NCI-H2171 treated with DMSO at 0.1 percent for 48 hours (cell line): ENCODE measurements at places on chromosomes 16 and 17.

DNA sequence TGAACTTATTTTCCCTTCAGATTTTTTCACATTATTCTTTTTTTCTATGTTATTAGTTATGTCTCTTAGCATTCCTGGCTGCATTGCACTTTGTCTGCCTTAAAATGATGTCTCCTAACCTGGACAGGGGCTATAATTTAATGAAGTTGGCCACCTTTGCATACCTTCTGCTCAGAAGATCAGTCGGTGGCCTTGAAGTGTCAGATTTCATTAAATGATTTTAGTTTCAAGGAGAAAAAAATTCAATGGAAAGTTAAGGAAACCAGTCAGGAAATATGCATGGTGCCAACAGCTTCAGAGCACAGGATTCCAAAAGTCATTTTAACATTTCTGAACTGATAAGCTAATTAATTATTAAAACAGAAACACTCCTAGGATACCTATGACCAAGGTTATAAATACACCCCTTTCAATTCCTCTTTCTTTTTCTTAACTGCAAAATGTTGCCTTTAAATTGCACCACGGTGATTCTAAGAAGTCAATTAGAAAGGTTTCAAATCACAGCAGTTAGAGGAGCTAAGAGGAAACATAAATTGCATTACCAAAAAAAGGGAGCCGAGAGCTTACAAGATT lies 533.4 kb downstream of the KCNJ2 start:
- DNase-seq = no peak

- DNase-seq = no peak
These were observed 17.0 kb upstream of the NTN1 start for GRCh38 chr17:9004132-9004960.

- no peak for DNase-seq
These were observed 61.2 kb upstream of the ABCC11 start for GRCh38 chr16:48308535-48308934.

DNA sequence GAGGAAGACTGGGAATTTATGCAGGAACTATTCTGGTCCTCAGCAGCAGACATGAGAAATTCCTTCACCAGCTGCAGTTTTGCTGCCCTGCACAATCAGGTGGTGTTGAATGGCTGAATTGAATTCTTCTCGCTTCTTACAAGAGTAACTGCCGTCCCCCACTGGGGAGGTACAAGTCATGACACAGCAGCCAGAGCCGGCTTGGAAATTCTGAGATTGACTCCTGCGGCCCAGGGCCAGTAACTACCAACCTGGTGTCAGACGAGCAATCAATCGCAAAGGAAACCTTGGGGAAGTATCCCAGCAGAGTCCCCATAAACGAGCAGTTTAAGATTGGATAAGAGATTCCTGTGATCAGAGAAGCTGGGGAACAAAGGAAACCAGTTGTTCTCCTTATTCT lies 30.7 kb downstream of the KNOP1 start:
- DNase-seq = no peak

- no peak for DNase-seq
These were observed 28.4 kb upstream of the MAP3K14 start for GRCh38 chr17:45345246-45345553.

GRCh38 chr17:83123896-83124801 lies 44.7 kb downstream of the METRNL start:
- no peak for DNase-seq

GRCh38 chr16:49889725-49890397 lies 33.9 kb upstream of the ZNF423 start:
- no peak for DNase-seq

GRCh38 chr16:53945996-53946395 lies 242.0 kb downstream of the FTO start:
- peak; percentile 24 for DNase-seq

GRCh38 chr17:16442594-16443510 lies 27.5 kb downstream of the TRPV2 start:
- peak; percentile 32 for DNase-seq

DNA sequence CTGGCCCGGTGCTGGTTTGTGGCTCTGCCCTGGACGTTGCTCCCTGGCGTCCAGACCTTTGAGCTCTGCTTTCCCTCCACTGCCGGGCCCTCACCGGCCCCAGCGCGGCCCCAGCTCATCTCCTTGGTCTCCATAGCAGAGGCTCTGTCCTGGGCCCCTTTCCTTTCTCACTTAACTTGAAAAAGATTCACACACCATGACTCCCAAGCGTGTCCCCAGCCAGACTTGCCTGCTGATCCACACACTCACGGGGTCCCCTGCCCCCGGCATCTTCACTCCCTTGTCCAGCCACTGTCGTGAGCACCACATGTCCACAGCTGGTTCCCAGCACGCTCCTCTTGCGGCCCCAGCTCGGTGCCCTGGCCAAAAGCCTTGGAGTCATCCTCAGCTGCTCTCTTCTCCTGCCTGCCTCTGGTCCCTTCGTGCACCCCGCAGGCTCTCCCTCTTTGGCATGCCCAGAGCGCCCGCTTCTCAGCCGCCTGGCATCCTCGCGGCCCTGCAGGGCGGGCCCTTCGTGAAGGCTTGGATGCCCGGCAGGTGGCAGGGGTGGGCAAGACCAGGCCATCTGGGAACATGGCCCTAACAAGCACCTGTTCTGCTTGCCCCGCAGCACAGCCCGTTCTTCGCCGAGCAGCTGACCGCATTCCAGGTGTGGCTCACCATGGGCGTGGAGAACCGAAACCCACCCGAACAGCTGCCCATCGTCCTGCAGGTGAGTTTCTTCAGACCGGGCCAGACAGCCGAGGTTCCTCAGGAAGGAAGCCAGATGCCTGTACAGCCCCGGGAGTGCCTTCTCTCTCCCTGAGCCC lies 145.6 kb upstream of the CHMP6 start:
- no peak for DNase-seq

- DNase-seq = no peak
These were observed 423 bp upstream of the ASGR2 start for GRCh38 chr17:7114875-7115614.

DNA sequence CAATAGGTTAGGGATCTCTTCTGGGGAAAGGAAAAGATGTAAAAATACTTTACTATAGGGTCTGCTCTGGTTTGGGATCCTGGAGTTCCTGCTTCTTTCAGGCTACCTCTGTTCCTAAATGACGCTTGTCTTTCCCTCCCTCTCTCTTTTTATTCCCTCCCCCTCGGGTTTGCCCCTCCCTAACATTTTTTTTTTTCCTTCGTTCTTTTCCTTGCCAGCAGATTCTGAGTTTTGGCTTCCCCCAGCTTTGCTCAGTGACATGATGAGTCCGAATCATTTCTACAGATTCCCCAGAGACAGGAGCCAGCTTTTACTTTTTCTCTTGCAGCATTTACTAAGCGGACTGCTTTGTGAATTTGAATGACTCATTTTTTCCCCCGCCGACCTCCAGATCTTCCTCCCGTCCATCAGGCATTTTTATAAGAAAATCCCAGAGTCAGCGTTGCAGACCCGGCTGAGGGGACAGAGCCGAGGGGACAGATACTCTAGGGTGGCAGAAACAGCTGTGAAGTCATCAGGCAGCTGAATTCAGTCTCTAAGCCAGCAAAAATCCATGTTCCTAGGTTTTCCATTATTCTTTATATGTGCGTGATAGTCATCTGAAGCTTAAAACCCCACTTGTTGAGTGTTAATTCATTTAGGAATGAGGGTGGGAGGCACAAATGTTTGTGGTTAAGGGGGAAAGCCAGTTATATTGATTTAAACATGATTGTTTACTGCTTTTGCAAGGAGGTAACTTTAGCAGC lies at the start of gene TMEM100:
TSS of gene TMEM100 (minus strand) at position 123 of the 746 bp plus-strand sequence. CDS start 1,794 bp downstream, outside the sequence.
- DNase-seq = no peak

DNA sequence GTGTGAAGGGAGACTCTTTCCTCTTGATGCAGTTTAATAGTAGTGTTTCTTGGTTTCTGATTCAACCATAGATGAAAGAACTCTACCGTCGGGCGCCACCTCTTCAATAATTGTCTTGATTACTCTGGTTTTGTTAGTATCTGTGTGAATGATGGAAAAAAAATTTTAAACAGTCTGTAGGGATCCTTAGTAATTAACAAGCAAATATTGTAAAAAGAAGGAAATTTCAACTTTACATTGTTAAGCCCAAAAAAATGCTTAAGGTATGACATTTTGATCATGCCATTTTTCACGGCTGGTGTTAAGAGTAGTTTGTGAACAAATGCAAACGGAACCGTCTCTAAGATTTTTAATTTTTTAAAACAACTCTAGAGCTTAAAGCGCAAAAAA lies 4.1 kb downstream of the KRT10 start:
- no peak for DNase-seq

GRCh38 chr17:2025220-2025621 lies at the start of gene RTN4RL1:
RTN4RL1 (minus strand) TSS chr17:2025334; CDS start chr17:2024865, 469 bp downstream.
- peak; percentile 85 for DNase-seq

- no peak for DNase-seq
These were observed 32.4 kb downstream of the MSI2 start for GRCh38 chr17:57288773-57289121.

DNA sequence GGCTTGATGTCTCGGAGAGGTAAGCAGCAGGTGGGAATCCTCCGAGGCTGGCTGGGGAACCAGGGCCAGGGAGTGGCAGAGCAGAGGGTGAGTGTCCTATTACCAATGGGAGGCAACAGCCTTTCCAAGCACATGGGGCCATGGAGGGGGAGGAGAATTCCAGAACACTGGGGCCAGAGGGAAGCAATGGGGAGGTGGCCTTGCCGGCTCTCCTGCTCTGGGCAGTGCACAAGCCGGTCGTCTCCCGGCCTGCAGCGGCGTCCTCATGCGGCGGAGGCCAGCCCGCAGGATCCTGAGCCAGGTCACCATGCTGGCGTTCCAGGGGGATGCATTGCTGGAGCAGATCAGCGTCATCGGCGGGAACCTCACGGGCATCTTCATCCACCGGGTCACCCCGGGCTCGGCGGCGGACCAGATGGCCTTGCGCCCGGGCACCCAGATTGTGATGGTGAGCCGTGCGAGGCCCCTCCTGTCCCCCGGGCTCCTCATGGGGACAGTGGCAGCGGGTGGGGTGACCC lies 21.9 kb downstream of the SGSH start:
- DNase-seq = peak; percentile 80

- no peak for DNase-seq
These were observed 9.1 kb downstream of the ZSCAN10 start for GRCh38 chr16:3089717-3090592.

- DNase-seq = no peak
These were observed 387.1 kb downstream of the HS3ST4 start for GRCh38 chr16:26078716-26079355.

DNA sequence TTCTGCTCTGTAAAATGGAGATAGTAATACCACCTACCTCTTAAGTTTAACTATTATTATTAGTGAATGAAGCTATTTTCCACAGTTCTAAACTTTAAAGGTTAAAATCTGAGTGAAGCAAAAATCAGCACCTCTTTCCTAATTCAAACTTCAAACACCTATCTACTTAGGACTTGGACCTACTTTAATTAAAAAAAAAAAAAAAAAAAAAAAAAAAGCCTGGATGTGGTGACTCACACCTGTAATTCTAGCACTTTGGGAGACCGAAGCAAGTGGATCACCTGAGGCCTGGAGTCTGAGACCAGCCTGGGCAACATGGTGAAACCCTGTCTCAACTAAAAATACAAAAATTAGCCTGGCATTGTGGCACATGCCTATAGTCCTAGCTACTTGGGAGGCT lies 5.0 kb upstream of the KANSL1 start:
- DNase-seq = no peak

GRCh38 chr17:63445065-63445464 lies 1.0 kb downstream of the CYB561 start:
- no peak for DNase-seq

- DNase-seq = no peak
These were observed 8.2 kb downstream of the MIEN1 start for GRCh38 chr17:39722104-39722503.

GRCh38 chr17:1641065-1641403 lies 4.5 kb downstream of the SCARF1 start:
- no peak for DNase-seq

DNA sequence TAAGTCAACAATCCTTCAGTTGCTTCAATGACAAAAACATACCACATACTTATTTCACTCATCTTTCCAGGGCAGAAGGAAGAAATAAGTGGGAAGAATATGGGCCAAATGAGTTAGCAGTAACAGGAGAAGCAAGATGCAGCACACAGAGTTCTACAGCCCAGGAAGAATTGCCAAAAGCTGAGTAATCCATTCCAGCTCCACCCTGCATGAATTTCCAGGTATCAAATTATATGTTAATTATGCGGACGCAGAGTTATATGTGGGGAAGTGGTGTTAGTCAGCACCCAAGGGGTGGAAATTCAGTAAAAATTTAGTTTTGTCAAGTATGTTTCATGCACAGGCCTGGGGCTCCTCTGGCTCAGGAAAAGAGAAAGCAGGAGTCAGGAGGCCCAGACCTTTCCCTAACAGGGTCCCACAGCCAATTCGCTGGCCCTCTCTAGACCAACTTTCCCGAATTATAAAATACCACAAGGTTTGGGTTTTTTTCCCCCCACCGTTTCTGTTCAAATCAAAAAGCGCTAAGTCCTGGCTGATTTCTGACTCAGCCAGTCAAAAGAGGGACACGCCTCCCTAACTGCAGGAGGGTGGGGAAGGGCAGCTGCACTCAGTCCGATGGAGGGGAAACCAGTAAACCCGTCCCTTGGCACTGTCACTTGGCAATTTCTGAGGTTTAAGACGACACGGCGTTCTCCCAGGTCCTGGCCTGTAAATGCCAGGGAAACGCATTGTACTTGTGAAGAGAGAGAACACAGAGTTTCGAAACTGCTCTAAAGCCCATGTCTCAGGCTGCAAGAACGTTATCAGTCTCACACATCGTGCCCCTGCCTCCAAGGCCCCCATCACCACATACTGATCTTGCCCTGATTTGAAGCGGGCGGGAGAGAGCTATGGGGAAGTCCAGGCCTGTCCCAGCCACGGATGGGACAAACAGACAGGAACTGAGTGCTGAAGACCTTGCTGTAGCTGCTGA lies 58.1 kb downstream of the ZFHX3 start:
- DNase-seq = no peak

DNA sequence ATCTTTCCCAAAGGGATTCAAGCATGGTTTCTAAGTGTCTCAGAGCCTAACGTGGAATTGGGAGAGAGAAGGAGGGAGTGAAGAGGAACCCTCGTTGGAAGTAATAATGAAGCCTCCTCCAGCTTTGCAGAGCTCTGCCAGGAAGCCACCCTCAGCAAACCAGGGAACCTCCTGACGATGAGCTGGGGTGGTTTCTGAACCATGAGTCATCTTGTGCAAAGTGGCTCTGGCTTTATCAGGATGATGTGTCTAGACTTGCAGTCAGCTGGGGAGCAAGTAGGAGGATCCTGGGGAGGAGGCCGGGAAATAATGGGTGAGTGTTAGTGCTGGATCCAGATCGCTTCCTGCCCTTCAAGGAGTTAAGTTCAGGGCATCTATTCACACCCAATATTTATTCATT lies 191.7 kb upstream of the RBFOX1 start:
- DNase-seq = no peak

GRCh38 chr16:19833581-19833980 lies 51.1 kb downstream of the GPRC5B start:
- no peak for DNase-seq

- no peak for DNase-seq
These were observed 34.5 kb downstream of the TUBD1 start for GRCh38 chr17:59858167-59858816.
